Heart right ventricle (tissue), 16 donors: ENCODE measurements at places on chromosomes 3 and 15. TPM values are rescaled to one million over a fixed set of nuclear protein-coding genes. Genes with fewer than 3 reads are reported as not detected.

The ARPIN gene
- 11.5 TPM for total RNA-seq

The AMOTL2 gene
- 54.3 TPM for total RNA-seq

The GOLGA6L9 gene
- 0.67 TPM for total RNA-seq

The TM4SF4 gene
- total RNA-seq: not detected

The THSD4 gene
- 187 TPM for total RNA-seq

The ERC2 gene
- total RNA-seq: 1.7 TPM

The CKMT1B gene
- total RNA-seq: 0.59 TPM

The SUSD5 gene
- 3.9 TPM for total RNA-seq

The ZNF80 gene
- total RNA-seq: not detected

The NANOGP8 gene
- total RNA-seq: not detected

DNA sequence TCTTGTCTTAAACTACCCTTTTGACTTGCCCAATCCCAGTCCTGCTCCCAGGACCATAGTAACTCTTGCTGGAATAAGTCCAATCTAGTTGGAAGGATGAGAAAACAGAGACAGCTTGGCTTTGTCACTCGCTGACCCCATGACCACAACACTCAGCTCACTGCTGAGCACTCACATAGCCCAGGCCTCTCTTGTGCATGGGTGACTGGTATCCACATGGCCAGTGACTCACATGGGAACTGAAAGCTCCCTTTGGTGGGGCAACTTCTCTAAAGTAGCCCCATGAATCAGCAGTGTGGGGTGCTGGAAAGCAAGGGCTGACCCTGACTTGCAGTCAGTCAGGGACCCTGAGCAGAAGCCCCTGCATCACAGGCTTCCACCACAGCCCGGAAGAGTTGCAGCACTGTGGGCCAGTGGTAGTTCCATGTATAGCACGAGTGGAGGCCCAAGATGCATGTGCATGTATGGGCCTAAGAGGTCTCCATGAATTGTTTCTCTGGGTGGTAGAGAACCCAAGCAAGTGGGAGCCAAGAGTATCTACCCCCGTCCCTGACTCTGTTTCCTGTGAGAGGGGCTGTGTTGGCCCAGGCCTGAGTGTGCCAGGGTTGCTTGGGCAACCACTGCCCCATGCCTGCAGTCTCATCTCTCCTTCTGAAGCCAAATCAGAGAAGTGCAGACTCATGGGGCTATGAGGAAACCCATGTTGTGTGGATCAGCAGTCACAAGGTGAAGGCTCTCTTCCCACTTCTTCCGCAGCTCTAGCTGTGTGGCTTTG lies 62.1 kb upstream of the XCR1 start:
- H3K27ac ChIP-seq: peak overlapping the region; percentile 90
- no peaks in the 10 kb centered on the region for H3K27me3 ChIP-seq
- no peak overlapping the region for H3K4me3 ChIP-seq

DNA sequence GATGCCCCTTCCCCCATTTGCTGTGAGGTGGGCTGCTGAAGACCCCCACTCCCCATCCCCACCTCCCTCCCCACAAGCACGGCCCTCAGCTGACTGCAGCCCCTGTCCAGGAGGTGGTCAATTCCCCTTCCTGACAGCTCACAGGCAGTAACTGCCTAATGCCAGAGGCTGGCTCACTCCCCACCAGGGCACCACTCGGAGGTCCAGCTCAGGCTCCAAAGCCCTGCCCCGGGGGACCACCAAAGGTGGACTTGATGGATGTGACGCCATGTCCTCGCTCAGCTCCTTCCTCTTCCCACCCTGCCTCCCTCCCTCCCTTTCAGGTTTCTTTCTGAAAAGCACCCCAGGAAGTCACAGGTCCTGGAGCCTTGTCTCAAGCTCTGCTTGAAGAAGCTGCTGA lies 82.8 kb downstream of the MEGF11 start:
- no peak overlapping the region for H3K4me3 ChIP-seq
- no peaks in the 10 kb centered on the region for H3K27me3 ChIP-seq
- H3K4me1 ChIP-seq: no peaks in the 10 kb centered on the region

- no peak for DNase-seq
- H3K4me1 ChIP-seq: no peaks in the 10 kb centered on the region
- no peak overlapping the region for H3K27ac ChIP-seq
- H3K36me3 ChIP-seq: no peaks in the 10 kb centered on the region
- H3K27me3 ChIP-seq: no peaks in the 10 kb centered on the region
- no peak overlapping the region for H3K4me3 ChIP-seq
These were observed 137.9 kb upstream of the POU1F1 start for GRCh38 chr3:87414271-87414670.

GRCh38 chr3:71498543-71498942 lies 85.0 kb downstream of the FOXP1 start:
- no peak overlapping the region for H3K27ac ChIP-seq
- H3K27me3 ChIP-seq: no peaks in the 10 kb centered on the region
- H3K4me3 ChIP-seq: no peak overlapping the region
- no peaks in the 10 kb centered on the region for H3K36me3 ChIP-seq

DNA sequence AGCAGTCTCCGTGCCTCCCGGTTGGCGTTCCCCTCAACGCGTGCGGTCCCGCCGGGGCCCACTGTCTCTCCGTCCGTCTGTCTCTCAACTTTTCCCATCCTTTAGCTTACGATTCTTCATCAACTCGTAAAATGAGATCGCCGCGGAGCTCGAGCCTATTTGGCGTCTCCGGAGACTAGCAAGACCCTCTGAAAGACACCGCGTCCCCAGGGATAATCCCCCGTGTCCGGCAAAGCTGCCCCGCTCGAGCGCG lies 3.4 kb downstream of the GATA2 start:
- peaks cover 89% of the 10 kb centered on the region for H3K27me3 ChIP-seq
- peak overlapping the region; percentile 87 for H3K27ac ChIP-seq
- H3K4me3 ChIP-seq: peak overlapping the region; percentile 70
- H3K4me1 ChIP-seq: peaks cover 87% of the 10 kb centered on the region

GRCh38 chr3:31300456-31301443 lies 232.0 kb upstream of the STT3B start:
- no peak overlapping the region for H3K4me3 ChIP-seq
- DNase-seq: no peak
- H3K27me3 ChIP-seq: no peaks in the 10 kb centered on the region
- no peak overlapping the region for H3K27ac ChIP-seq

GRCh38 chr3:197913641-197914380 lies 36.2 kb upstream of the RPL35A start:
- H3K36me3 ChIP-seq: no peaks in the 10 kb centered on the region
- no peak for DNase-seq
- no peaks in the 10 kb centered on the region for H3K27me3 ChIP-seq
- no peak overlapping the region for H3K27ac ChIP-seq

GRCh38 chr3:16838561-16838960 lies 46.2 kb upstream of the PLCL2 start:
- peak; percentile 27 for DNase-seq
- H3K36me3 ChIP-seq: no peaks in the 10 kb centered on the region
- H3K27ac ChIP-seq: peak overlapping the region; percentile 76
- no peak overlapping the region for H3K4me3 ChIP-seq
- H3K27me3 ChIP-seq: no peaks in the 10 kb centered on the region

- H3K4me3 ChIP-seq: no peak overlapping the region
- H3K4me1 ChIP-seq: peaks cover 8% of the 10 kb centered on the region
- H3K27me3 ChIP-seq: no peaks in the 10 kb centered on the region
- no peak for DNase-seq
- no peaks in the 10 kb centered on the region for H3K36me3 ChIP-seq
- no peak overlapping the region for H3K27ac ChIP-seq
These were observed 16.2 kb downstream of the MB21D2 start for GRCh38 chr3:192901435-192901834.

DNA sequence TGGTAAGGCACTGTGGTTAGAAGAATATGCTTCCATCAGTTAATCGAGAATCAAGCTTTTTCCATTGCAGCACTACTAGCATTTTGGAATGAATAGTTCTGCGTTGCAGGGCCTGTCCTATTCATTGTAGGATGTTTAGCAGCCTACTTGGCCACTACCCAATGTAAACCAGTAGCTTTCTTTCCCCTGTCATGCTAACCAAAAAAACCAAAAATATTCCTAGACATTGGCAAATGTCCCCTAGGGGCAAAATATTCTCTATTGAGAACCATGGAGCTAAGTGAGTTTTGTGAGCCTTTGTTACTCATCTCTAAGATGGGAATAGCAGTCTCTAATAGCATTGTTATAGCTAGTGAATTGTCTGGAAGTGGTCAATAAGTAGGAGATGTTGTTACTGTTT lies 187.2 kb downstream of the CADPS start:
- no peaks in the 10 kb centered on the region for H3K27me3 ChIP-seq
- H3K4me3 ChIP-seq: no peak overlapping the region
- DNase-seq: no peak
- no peaks in the 10 kb centered on the region for H3K4me1 ChIP-seq
- no peaks in the 10 kb centered on the region for H3K36me3 ChIP-seq
- H3K27ac ChIP-seq: no peak overlapping the region

GRCh38 chr3:169996063-169996462 lies 29.5 kb downstream of the SEC62 start:
- no peak for DNase-seq
- H3K36me3 ChIP-seq: no peaks in the 10 kb centered on the region
- peaks cover 43% of the 10 kb centered on the region for H3K4me1 ChIP-seq
- no peaks in the 10 kb centered on the region for H3K27me3 ChIP-seq
- H3K4me3 ChIP-seq: no peak overlapping the region

GRCh38 chr3:100333970-100334487 lies 528 bp upstream of the NIT2 start:
- DNase-seq: no peak
- H3K27ac ChIP-seq: peak overlapping the region; percentile 83
- no peaks in the 10 kb centered on the region for H3K27me3 ChIP-seq

- no peak for DNase-seq
- H3K4me1 ChIP-seq: no peaks in the 10 kb centered on the region
- H3K36me3 ChIP-seq: no peaks in the 10 kb centered on the region
- no peak overlapping the region for H3K27ac ChIP-seq
These were observed 1165.2 kb downstream of the TBL1XR1 start for GRCh38 chr3:176032043-176032442.

GRCh38 chr15:33395321-33395720 lies 84.6 kb downstream of the RYR3 start:
- DNase-seq: no peak
- no peak overlapping the region for H3K4me3 ChIP-seq
- H3K27me3 ChIP-seq: no peaks in the 10 kb centered on the region
- H3K4me1 ChIP-seq: no peaks in the 10 kb centered on the region

DNA sequence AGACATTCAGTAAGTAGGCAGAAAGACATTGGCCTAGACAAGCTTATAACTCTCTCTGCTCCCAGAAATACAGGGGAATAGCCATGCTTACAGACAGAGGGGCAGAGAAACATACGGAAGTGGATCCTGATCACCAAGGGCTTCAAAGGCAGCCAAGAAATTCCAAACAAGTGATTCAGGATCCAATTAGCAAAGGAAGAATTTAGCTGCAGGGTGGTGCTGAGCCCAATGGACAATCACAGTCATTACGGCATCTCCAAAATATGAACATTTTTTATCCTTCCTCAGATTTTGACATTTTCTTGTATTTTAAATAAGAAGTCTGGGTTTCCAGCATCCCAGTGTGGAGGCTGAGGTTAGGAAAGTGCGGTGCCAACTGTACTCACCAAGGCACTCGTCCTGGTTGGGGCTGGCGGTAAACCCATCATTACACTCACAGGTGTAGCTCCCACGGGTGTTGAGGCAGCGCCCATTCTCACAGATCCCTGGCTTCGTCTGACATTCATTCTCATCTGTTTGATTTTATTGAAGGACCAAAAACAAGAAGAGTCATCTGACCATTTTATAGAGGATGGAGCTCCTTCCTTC lies 96.8 kb downstream of the DUT start:
- no peaks in the 10 kb centered on the region for H3K4me1 ChIP-seq
- H3K36me3 ChIP-seq: no peaks in the 10 kb centered on the region
- H3K4me3 ChIP-seq: no peak overlapping the region

DNA sequence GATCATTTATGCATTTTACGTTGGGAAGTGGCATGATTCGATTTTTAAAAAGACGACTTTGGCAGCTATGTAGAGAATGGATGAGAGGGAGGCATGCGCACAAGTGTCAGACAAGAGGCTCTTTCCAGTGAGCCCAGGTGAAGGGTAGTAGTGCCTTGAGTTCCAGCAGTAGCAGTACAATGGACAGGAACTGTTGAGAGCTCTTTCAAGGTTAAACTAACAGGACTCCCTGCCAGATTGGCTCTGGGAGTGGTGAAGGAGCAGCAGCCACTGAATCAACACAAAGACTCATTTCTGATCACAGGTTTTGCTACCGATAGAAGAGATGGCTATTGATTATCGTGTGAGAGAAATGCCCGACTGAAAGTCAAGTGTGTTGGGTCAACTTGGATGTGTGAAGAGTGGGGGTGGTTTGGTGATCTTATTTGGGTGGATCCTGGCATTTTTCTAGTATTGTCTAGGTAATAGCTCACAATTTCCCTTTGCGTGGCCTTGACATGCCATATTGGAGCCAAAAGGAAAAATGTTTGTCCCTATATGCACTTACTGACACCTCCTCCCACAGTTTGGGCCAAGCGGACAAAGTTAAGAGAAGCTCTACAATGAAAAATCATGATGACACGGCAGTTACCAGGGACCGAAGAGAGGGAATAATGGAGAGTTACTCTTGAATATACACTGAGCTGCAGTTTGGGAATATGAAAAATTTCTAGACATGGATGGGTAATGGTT lies 81.6 kb upstream of the MDFIC2 start:
- H3K36me3 ChIP-seq: no peaks in the 10 kb centered on the region
- H3K27me3 ChIP-seq: no peaks in the 10 kb centered on the region
- no peak for DNase-seq
- no peaks in the 10 kb centered on the region for H3K4me1 ChIP-seq
- no peak overlapping the region for H3K27ac ChIP-seq

DNA sequence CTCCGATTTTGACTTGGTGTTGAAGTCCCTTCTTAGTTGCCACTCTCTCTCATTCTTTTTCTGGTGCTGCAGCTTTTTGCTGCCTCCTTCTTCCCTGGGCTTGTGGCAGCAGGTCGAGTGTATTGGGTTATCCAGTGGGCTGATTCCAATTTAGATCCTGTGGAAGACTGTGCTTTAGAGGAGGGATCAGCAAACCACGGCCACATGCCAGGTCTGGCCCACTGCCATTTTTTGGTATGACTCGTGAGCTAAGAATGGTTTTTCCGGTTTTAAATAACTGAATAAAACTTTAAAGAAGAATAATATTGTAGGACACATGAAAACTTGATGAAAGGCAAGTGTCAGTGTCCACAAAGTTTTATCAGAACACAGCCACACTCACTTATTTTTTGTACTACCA lies 330.5 kb downstream of the ROBO2 start:
- H3K4me3 ChIP-seq: no peak overlapping the region
- no peak overlapping the region for H3K27ac ChIP-seq
- H3K27me3 ChIP-seq: no peaks in the 10 kb centered on the region
- H3K4me1 ChIP-seq: no peaks in the 10 kb centered on the region

GRCh38 chr15:40333922-40334492 lies 6.7 kb downstream of the CCDC9B start:
- peak overlapping the region; percentile 79 for H3K27ac ChIP-seq

- H3K4me1 ChIP-seq: no peaks in the 10 kb centered on the region
- H3K27ac ChIP-seq: no peak overlapping the region
- no peaks in the 10 kb centered on the region for H3K36me3 ChIP-seq
- H3K4me3 ChIP-seq: no peak overlapping the region
- no peaks in the 10 kb centered on the region for H3K27me3 ChIP-seq
These were observed 501.4 kb upstream of the NR2F2 start for GRCh38 chr15:95829062-95829461.
